A549 treated with DMSO at 1 μM for 4 hours (cell line): ENCODE measurements at places on chromosomes 4 and X. TPM values are rescaled to one million over a fixed set of nuclear protein-coding genes. Genes with fewer than 3 reads are reported as not detected.

GRID2 gene
- not detected in 5 replicates for total RNA-seq

GPRASP3 gene
- 2.9 to 4.9 TPM (median 4.3 TPM) in 5 replicates for total RNA-seq

PRKX gene
- 17.7 to 26.4 TPM (median 21.9 TPM) in 5 replicates for total RNA-seq

HTRA3 gene
- total RNA-seq = 15.7 to 20.9 TPM (median 18.3 TPM) in 5 replicates

COL4A5 gene
- total RNA-seq = 10.2 to 14.2 TPM (median 13.7 TPM) in 5 replicates

GPR50 gene
- total RNA-seq = 0.07 to 0.23 TPM (median 0.17 TPM) in 4 of 5 replicates, not detected in the other

TCEAL9 gene
- total RNA-seq = 77.4 to 137 TPM (median 86.2 TPM) in 5 replicates

HMX1 gene
- total RNA-seq = 0.13 to 0.23 TPM (median 0.15 TPM) in 4 of 5 replicates, not detected in the other

BTK gene
- total RNA-seq = 0.14 to 0.26 TPM (median 0.18 TPM) in 4 of 5 replicates, not detected in the other

LRP2BP gene
- total RNA-seq = 0.09 to 0.15 TPM (median 0.11 TPM) in 5 replicates

FABP2 gene
- total RNA-seq = not detected in 5 replicates

CLNK gene
- total RNA-seq = not detected in 5 replicates

FAM241A gene
- 0.94 to 1.2 TPM (median 1.0 TPM) in 5 replicates for total RNA-seq

CNOT6L gene
- total RNA-seq = 8.0 to 12.4 TPM (median 11.4 TPM) in 5 replicates
